ENCODE measurements at places on chromosomes 12 and 14.
A peak's percentile ranks its signal among the peaks of the same experiment; 100 is the strongest.

DNA sequence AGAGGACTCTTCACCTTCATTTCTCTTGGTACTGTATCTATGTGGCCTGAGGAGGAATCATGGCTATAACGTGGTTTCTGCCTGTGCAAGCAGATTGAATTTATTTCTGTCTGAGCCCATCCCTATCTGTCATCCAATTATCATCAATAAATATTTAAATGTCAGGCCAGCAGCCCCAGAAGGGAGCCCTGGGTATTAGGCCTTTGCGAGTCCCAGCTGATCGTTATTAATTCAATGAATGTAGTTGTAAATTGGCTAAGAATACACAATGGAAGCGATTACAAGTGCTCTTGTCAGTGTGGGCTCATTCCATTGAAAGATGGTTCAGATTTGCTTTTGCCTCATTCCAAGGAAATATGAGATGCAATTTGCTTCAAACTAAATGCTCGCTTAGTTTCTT lies 142.0 kb downstream of the KTN1 start:
- DNase-seq: no peak

GRCh38 chr14:70113211-70113610 lies 75.5 kb downstream of the SLC8A3 start:
- no peak for DNase-seq

GRCh38 chr12:40238266-40238902 lies 13.6 kb downstream of the LRRK2 start:
- DNase-seq: no peak

- no peak for DNase-seq
Observed at GRCh38 chr12:75561921-75562320, 50.5 kb upstream of the KRR1 start.

GRCh38 chr14:83071888-83072501 lies 1538.3 kb upstream of the SEL1L start:
- peak; percentile 46 for DNase-seq

DNA sequence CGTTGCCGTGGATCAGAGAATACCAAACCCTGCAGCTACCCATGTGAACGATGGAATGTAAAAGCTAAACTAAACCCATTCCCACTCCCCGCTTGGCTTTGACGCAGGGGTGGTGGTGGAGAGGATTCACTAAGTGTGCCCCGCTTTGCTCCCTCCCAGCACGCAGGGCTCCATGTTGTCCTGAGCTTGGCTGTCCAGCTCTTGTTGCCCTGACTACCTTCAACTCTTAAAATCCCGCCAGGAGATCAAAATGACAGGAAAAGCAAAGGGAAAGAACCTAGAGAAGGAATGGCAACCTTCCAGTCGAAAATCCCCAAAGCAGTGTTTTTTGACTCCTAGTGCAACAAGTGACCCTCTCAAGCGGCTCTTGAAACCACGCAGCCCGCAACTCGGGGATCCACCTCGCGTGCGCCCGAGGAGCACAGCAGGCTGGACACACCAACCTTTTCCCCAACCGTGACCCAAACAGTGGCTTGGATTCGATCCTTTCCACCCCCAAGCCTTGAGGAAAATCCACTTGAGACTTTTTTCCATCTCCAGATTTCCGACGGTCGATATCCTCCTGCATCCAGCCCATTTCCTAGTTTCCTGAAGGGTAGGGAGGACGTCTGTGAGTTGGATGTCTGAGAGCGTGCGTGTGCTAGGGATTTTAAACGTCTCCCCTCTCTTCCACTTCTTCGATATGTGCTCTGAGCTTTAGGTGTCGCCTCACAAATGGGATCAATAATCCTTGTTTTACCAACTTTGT lies 1.4 kb downstream of the SYT10 start:
- DNase-seq: no peak

- peak; percentile 46 for DNase-seq
Observed at GRCh38 chr14:46490238-46490685, 161.3 kb downstream of the RPL10L start.

DNA sequence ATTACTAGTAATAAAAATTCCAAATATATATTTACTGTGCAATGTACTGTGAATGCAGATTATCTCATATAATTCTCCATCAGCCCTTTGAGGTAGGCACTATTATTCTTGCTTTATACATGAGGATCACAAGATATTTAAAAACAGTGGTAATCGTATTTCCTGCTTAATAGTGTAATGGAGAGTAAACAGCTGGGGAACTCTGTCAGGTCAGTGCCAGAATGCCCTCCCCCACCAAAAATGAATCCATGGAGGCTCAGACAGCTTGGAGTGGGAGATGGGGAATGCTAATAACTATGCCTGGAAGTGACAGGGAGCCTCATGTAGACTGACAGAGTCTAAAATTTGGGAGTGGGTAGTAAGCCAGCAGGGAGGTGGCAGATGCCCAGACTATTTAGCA lies 153.6 kb downstream of the PAH start:
- DNase-seq: no peak

DNA sequence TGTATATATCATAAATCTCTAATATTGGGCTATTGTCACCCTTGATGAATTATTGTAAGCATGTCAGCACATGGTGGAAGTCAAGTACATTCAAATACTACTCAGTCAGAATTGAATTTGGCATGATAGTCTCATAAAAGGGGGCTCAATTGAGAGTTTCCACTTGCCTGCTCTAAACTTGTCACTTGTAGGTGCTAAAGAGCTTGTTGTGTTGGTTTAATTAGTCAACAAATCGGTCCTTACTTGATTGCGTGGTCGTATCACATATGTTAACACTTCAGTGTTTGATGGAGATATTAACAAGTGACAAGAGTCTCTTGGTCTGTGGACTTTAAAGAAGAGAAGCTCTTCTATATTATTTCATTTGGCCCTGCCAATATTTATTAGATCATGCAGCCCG lies 81.1 kb downstream of the NKX2-1 start:
- DNase-seq: no peak

DNA sequence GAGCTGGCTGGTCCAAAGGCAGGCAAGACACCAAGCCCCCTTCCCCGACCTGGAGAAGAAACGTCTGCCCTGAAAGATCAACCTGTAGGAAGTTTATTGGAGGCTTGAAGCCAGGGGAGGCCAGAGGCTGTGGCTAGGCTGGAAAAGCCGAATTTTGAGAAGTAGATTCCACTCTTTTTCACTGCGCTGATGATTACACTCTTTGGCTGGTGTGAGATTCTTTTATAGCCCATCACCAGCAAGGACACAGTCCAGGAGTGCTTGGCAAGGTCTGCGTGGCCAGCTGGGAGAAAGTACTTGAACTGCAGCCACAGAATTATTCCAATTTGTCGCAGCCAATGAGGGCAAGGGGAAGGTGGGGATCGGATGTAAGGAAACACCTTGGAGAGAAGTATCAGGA lies 45.0 kb downstream of the SYNE3 start:
- no peak for DNase-seq

DNA sequence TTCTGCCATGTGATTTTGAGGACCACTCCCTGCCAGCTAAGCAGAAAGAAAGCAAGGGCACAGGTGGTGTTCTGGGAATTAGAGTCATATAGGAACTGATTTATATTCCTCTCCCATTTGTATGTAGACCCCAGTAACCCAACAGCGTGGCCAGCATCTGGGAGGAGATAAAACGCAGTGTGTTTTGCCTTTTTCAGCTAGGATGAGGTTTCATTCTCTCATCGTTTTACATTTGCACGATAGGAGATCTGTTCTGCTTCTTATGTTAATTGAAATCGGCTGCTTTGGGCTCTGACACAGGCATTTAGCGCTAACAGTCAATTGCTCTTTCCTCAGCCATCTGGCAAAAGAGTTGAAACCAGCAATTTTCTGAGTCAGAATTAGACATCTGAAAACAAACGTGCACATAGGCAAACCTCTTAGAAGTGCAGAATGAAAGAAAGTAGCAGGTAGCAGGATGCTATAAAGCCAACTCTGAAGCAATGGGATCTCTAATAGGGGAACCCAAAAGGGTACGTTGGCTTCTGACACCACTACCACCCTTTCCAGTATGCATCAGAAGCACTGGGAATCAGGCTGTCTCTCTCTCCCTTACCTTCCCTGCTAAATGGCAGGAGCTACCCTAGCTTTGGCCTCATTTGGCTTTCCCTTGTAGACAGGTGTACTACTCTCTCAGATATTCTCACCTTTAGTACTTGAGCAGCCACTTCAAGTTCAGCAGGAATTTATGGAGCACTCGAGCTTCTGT lies 219.1 kb downstream of the PHLDA1 start:
- no peak for DNase-seq

- DNase-seq: no peak
Observed at GRCh38 chr14:52014601-52015267, 25.4 kb downstream of the RTRAF start.

- no peak for DNase-seq
Observed at GRCh38 chr12:24020397-24021163, 71.1 kb upstream of the SOX5 start.

DNA sequence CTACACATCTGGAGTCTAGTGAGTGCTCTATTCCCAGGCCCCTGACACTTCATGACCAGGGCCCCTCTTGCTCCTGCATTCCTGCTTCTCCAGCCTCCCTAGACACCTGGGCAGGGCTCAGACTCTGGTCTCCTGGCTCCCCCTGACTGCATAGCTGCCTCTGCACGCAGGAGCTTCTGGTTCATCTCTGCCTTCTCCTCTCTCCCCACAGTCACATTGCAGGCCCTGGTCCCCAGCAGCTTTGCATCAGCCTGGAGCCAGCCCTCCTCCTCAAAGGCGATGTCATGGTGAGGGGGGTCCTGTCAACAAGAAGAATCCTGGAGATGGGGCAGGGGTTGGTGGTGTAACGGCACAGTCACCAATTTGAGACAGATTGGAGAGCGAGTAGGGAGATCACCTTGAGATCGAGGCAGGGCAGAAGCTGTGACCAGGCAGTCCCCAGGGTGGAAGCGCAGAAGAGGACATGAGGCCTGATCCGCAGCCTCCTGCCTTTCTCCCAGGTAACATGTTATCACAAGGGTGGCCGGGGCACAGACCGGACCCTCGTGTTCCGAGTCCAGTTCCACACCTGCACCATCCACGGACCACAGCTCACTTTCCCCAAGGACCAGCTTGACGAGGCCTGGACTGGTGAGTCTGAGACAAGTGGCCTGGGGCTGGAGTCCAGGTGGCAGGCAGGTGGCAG lies 8.1 kb downstream of the TNS2 start:
- DNase-seq: no peak

DNA sequence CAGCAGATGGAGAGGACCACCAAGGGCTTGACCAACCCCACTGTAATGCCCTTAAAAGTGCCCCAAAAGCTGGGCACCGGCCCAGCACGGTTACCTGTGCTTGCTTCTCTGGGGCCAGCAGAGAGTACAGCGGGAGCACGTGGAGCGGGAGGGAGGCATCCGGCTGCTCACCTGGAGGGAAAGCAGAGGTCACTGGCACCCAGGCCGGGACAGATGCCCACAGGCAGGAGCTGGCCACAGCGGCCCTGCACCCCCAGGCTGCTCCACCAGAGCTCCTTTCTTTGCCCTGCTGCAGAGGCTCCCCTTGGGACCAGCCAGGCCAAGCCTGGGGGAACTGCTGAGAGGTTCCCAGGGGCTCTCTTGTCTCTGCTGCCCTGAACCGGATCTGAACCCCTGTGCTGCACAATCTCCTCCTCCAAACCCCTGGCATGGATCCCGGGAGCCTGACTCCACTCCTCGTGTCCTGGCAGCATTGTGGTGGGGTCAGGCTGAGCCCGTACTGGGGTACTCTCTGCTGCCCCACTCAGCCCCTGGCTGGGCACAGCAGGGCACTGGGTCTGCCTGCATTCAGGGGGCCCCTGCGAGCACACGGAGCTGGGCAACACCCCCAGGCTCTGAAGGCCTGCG lies 24.0 kb downstream of the DHX37 start:
- DNase-seq: no peak

GRCh38 chr14:99871771-99872170 lies 78.6 kb downstream of the EML1 start:
- DNase-seq: no peak

DNA sequence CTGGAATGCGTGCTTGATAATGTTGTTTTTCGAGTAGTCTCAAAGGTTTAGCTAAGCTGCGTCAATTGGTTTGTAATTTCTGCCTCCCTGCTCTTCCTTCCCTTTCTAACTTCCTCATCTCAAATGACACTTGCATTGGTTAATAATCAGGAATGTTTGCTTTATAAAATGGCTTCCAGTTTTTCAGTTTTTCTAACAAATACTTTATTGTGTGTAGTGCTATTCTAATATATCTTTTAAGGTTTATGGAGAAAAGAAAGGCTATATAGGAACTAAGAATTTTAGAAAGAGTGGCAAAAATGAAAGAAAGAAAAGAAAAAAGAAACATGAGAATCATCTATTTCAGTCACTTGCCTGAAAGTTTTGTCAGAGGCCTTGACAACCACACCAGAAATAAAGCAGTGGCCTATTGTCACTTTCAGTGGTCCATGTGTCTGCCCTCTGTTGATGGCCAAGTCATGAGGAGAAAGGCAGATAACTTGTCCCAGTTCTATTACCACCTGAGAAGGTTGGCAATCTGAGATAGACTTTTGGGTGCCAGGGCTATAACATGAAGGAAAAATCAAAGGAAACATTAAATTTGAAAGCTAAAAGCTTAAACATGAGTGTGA lies 221.9 kb upstream of the KITLG start:
- no peak for DNase-seq

GRCh38 chr14:76719666-76720065 lies 41.6 kb upstream of the VASH1 start:
- DNase-seq: no peak

GRCh38 chr12:101981868-101982267 lies 79.9 kb downstream of the WASHC3 start:
- no peak for DNase-seq

DNA sequence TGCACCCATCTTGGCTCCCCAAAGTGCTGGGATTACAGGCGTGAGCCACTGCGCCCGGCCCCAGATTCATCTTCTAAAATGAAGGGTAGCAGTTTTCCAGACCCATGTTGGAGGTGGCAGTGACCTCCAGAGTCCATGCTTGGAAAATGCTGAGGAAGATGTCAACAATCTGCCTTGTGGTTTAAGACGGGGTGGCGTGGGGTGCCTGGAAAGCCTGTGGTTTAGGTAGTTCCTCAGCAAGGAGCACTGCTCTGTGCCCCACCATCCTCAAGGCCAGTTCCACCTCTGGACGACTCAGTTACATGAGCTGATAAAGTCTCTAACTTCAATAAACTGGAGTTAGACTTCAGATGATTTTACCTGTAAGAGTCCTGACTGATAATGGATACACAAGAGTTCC lies 48.6 kb downstream of the DRAM1 start:
- DNase-seq: no peak

DNA sequence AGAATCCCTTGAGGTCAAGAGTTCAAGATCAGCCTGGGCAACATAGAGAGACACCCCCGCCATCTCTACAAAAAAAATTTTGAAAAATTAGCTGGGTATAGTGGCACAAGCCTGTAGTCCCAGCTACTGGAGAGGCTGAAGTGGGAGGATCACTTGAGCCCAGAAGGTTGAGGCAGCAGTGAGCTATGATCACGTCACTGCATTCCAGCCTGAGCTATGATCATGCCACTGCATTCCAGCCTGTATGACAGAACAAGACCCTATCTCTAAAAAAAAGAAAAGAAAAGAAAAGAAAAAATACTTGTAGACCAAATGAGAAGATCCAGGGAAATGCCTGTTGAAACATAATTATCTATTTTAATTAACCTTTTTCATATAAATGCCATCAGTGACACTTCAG lies 93.8 kb upstream of the MDM1 start:
- DNase-seq: peak; percentile 51

Measured in RKO (cell line).